ENCODE measurements at places on chromosomes 6 and 20. TPM values are rescaled to one million over a fixed set of nuclear protein-coding genes. Genes with fewer than 3 reads are reported as not detected.

- DNase-seq = peak; percentile 90
These were observed 27.0 kb upstream of the TBC1D7 start for GRCh38 chr6:13355043-13355945.

The FOXA2 gene
- not detected for total RNA-seq

DNA sequence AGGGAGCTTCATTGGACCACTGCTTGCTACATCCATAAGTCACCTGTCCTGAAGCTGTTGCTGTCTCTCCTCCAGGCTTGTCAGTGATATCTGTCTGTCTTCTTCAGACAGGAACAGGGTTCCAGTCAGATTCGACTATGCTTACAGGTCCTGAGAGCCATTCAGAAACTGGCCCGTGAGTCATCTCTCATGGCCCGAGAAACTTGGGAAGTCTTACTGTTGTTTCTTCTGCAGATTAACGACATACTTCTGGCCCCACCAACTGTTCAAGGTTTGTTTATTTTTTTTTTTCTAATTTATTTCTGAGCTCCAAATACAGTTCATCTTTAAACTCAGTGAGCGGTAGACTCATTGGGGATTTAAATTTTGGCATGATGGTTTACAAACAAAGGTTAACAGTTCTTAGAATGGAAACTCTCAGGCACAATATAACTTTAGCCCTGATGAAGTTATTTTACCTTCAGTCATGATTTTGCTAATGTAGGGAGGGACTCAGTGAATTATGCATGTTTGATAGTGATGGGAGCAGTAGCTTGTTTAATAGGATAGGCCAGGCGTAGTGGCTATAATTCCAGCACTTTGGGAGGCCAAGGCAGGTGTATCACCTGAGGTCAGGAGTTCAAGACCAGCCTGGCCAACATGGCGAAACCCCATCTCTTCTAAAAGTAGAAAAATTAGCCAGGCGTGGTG lies 24.7 kb downstream of the RALGAPB start:
- DNase-seq = no peak

GRCh38 chr6:27684264-27685211 lies 211.6 kb upstream of the ZNF184 start:
- peak; percentile 38 for DNase-seq

GRCh38 chr20:32509639-32510066 lies 75.5 kb downstream of the NOL4L start:
- peak; percentile 48 for DNase-seq

- no peak for DNase-seq
These were observed 933.4 kb downstream of the TFAP2A start for GRCh38 chr6:9481292-9482029.

The PSMF1 gene
- total RNA-seq = 131 TPM

DNA sequence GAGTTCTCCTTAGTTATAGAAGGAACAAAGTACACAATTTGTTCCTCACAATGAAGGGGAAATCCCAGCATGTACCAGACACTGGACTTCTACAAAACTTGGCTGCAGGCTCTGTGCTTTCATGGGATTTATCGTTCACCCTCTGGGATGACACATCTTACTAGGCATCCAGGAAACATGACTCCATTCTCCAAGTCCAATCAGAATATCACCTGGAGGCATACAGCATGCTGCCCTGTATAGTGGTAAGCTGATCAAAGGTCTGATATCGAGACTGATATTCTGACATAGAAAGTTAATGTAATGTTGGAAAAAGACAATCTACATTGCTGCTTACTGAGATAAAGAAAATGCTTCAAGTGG lies 6.7 kb downstream of the RWDD2A start:
- DNase-seq = no peak

The NOP56 gene
- total RNA-seq = 94.2 TPM

DNA sequence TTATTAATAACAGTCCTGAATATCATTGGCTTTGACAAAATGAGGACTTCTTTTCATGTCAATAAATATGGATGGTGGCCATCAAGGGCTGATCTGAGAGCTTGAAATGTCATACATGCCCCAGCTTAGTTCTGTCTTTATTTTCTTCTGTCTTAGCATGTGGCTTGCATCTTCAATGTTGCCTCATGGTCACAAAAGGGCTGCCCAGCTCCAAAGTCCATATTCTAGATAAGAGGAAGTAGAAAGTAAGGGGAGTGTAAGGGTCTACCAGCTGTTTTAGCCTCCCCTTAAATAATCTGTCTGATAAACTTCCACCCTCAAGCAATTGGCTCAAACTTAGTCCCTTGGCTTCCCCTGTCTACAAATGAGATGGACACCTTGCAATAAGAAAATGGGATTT lies 14.2 kb downstream of the BTN2A1 start:
- DNase-seq = no peak

- no peak for DNase-seq
These were observed 123.0 kb downstream of the GRM4 start for GRCh38 chr6:34022873-34023255.

DNA sequence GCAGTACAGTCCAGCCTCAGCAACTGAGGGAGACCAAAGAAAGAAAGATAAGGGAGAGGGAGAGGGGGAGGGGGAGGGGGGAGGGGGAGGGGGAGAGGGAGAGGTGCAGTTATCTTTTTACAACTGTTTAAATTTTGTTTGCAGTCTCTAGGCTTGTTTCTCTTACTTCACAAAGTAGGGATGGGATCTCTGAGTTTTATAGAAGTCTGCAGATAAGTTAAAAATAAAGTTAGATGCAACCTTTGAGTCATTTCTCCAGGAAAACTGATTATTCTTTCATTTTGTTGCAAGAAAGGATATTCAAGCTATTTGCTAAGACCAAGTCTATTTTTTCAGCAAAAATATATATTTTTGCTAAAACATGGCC lies 487.3 kb downstream of the ADGRB3 start:
- DNase-seq = no peak

DNA sequence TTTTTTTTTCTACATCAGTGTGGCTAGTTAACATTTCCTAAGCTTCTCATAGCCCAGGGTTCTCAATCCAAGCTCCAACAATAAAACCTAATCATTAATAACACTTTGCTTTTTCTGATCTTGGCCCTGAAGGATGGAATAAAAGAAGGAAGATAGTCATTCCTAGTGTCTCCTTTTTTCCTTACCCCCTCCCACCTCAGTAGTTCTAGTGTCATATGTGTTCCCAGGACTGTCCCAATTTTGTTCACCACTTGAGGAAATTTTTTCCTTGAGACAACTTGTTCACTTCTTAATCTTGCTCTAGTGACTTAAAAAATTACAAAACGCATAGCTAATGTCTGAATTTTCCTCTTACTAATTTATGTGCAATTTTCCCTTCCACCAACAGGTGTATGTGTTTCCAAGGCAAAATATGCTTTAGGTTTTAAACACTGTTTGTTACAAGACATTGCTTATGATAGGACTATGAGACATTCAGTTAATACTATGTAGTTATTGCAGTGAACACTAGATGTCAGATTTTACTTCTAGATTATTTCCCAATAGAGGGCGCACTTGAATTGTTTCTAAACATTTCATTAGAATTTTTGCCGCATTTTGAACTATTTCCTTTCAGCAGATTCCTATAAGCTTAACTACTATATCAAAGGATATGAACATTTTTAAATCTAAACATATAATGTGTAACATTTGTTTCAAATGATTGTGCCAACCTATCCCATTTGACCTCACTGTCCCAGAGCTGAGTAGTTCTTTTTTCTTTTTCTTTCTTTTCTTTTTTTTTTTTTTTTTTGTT lies 18.5 kb upstream of the C6orf141 start:
- peak; percentile 65 for DNase-seq

The REM1 gene
- 0.68 TPM for total RNA-seq

GRCh38 chr20:4820806-4821518 lies 99.3 kb downstream of the PRND start:
- peak; percentile 40 for DNase-seq

- peak; percentile 73 for DNase-seq
These were observed 20.7 kb upstream of the TRIM27 start for GRCh38 chr6:28944412-28944865.

DNA sequence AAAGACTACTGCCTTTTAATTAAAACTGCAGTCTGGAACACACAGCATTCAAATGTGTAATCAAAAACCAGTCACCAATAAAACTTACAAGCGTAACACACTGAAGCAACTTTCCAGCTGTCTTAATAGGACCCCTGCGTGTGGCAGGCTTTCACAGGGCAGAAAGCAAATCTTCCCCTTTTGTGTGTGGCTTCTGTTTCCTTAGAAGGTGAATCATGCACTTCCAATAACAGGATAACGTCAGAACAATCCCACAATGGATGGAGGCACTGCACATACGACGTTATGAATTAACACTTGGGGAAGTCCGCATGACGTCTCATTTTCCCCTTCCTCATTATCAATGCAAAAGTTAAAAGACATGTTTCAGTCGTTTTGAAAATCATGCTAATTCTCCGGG lies 44.8 kb downstream of the INSM1 start:
- DNase-seq = no peak

The IPCEF1 gene
- total RNA-seq = not detected

The EYA2 gene
- total RNA-seq = not detected

The NKX2-2 gene
- not detected for total RNA-seq

- no peak for DNase-seq
These were observed 125.8 kb downstream of the MYB start for GRCh38 chr6:135306740-135307420.

DNA sequence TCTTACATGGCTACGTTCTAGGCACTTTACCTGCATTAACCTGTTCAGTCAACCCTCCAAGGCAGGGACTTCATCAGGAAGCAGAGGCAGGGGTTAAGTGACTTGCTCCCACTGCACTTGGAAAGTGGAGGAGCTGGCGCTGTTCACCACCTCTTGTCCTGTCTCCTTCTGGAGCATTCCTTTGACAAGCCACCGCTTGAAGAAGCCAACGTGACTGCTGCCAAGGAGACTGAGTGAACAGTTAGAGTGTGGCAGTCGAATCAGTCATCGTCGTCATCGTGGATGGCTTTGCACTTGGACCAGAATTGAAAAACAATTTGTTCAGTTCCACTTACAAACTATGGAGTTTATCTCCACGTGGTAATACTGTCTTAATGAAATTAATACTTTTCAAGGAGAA lies 60.9 kb downstream of the TULP4 start:
- no peak for DNase-seq

DNA sequence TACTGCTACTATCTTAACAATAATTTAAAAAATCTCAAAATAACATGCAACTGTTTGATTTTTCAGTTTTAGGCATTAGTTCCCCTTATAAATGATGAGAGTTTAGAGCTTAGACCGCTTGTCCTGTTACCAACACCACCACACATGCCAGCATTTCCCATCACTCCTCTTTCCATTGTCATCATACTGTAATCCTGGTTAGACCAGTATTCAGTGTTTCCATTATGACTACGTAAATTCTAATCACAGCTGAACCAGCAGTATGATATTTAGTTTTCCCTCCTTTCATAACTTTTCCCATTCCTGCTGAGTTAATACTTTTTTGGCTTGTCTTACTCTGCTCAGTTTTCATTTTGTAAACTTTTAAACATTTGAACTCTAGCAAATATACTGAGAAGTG lies 12.2 kb upstream of the TBC1D20 start:
- no peak for DNase-seq

The ADGRB3 gene
- total RNA-seq = 0.13 TPM

The MAP7 gene
- total RNA-seq = 0.52 TPM

GRCh38 chr6:11632795-11633511 lies 95.4 kb downstream of the TMEM170B start:
- DNase-seq = peak; percentile 76

- no peak for DNase-seq
These were observed 490.7 kb upstream of the BTBD3 start for GRCh38 chr20:11426948-11427347.

All from myocyte (in vitro differentiated cells).